Cortex of kidney (tissue), 1 donor: ENCODE measurements at places on chromosomes 2 and 18.

- DNase-seq: no peak
These were observed 35.0 kb downstream of the CYP27C1 start for GRCh38 chr2:127185093-127185492.

GRCh38 chr2:204064119-204064518 is 127.6 kb downstream of the ICOS start:
- DNase-seq: no peak

DNA sequence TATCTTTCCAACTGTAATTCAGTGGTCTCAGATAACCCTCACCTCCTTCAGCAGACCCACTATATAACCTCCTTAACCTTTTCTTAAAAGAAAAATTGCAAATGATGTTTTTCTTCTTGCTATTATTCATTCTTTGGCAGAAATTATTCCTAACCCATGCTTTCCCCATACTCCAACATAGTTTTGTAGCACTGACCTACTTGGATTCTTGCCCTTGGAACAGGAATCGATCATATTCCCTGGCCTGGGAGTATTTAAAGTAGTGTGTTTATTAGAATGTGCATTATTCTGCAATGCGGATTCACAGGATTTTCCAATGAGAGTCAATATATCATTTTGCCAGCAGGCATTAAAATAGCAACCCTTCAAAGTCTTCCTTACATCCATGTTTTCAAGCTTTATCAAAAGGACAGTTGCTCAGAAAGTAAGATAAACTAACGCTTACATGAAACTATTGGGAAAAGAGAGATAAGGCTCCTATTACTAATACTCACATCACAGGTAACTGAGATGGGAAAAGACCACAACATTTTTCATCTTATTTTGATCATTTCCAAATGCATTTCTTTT is 37.4 kb downstream of the CHN1 start:
- DNase-seq: no peak

- no peak for DNase-seq
These were observed 399.7 kb downstream of the CPS1 start for GRCh38 chr2:210956101-210956500.

GRCh38 chr2:120942658-120943057 is 207.0 kb downstream of the GLI2 start:
- DNase-seq: no peak

GRCh38 chr18:24731158-24731557 is 270.7 kb downstream of the HRH4 start:
- DNase-seq: no peak

GRCh38 chr2:38152913-38153312 is 77.0 kb upstream of the CYP1B1 start:
- no peak for DNase-seq

- no peak for DNase-seq
These were observed 1802.0 kb downstream of the SUCLG1 start for GRCh38 chr2:82657106-82657505.

GRCh38 chr2:167851323-167851860 is 396.0 kb downstream of the STK39 start:
- DNase-seq: no peak
